Activated CD4-positive, alpha-beta T cell treated with anti-CD3 and anti-CD28 coated beads, Interleukin-2, amount 50 U/mL, for 24 hours (primary cell): ENCODE measurements at places on chromosomes 3 and 15.
A peak's percentile ranks its signal among the peaks of the same experiment; 100 is the strongest.

DNA sequence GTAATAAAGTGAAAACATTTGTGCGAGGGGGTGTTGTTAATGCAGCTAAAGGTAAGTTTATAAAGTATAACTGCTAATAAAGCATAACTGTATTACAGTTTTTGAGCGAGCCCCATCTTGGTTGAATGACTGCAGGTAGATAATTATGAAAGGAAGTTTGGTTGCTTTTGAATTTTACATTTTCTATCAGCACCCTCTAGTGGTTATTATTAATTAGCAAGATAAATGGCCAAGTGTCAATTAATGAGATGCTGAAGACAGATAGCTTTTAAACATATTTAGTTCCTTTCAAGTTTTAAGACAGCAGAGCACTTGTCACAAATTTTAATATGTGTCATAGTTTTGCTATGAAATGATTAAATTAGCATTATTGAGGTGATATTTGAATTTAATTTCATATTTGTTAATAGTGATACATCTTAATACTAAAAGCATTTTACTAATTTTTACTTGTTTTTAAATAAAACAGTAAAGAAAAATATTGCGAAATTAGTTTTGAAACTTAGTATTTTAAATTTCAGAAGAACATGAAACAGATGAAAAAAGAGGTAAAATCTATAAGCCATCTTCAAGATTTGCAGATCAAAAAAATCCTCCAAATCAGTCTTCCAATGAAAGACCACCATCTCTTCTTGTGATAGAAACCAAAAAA, 15.1 kb downstream of the U2SURP start:
- no peak for DNase-seq

DNA sequence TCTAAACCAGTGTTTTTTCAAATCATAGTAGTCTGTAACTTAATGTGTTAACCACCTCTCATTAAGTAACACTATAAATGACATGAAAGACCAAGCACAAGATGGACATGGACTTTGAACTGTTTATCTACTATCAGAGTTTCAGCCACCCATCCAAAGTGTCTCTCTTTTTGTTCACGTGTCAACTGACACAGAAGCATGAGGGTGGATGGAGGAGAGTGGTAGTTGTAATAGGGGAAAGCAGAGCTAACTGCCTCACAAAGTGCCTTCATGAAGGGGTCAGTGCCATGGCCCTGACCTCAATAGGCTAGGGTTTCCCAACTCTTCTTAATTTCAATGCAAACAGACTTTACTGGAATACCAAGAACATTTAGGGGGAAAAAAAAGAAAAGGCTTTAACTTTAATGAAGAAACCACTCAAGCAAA, 32.1 kb upstream of the TRPM7 start:
- no peak for DNase-seq

- DNase-seq = no peak
These were observed 204.2 kb upstream of the PROK2 start for GRCh38 chr3:71989165-71989564.

GRCh38 chr3:10008588-10009344, 17.5 kb upstream of the FANCD2 start:
- peak; percentile 54 for DNase-seq

GRCh38 chr15:40365016-40365415, 7.0 kb downstream of the DISP2 start:
- DNase-seq = no peak

- no peak for DNase-seq
These were observed 37.2 kb downstream of the BHLHE40 start for GRCh38 chr3:5016211-5017161.

- no peak for DNase-seq
These were observed 680 bp downstream of the POC1A start for GRCh38 chr3:52153389-52154096.

- DNase-seq = no peak
These were observed 241.8 kb upstream of the LRTM1 start for GRCh38 chr3:55169608-55170072.

DNA sequence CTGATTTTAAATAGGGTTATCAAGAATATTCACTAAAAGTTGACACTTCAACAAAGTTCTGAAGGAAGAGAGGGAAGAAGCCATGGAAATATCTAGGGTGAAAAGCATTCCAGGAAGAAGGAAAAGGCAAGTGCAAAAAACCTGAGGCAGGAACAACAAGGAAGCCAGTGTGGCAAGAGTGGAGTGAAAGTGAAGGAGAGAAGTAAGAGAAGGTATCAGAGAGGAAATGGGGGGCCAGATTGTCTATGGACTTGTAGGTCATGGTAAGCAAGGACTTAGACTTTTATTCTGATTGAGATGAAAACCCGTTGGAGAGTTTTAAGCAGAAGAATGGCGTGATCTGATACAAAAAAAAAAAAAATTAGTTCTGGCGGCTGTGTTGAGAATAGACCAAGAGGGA, 18.5 kb upstream of the ZNF609 start:
- DNase-seq = no peak

DNA sequence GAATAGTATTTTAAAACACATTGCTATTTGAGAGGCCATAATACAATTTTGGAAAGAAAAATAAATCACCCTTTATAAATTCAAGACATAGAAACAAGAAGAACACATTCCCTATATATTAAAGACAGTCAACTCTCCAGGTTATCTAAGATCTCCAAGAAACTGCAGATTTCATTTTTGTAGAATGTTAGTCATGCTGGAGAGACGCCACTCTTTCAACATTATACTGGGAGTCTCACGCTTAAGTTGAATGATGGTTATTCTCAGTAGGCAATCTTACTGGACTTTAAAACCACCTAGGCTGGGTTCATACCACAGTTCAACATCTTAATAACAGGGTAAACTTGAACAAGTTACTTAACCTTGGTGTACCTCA, 3.6 kb upstream of the CHRM5 start:
- DNase-seq = no peak

- DNase-seq = no peak
These were observed 3.9 kb upstream of the ATP11B start for GRCh38 chr3:182789371-182789770.

DNA sequence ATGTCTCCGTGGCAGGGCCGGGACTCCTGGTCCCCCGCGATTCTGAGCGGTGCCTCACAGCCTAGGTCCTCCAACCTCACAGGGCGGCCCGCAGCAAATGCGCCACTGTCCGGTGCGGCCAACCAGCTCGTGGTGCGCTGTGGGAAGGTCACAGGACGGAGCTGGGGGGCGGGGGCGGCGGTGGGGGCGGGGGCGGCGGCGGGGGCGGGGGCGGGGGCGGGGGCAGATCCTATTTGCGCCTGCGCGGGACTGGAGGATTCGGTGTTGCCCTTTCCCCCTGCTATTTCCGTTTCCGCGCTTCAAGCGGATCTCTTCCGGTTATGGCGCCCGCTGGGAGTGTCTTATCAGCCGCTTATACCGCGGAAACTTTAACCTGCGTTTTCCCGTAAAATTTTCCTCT, 106.7 kb upstream of the SNRPN start:
- DNase-seq = no peak

DNA sequence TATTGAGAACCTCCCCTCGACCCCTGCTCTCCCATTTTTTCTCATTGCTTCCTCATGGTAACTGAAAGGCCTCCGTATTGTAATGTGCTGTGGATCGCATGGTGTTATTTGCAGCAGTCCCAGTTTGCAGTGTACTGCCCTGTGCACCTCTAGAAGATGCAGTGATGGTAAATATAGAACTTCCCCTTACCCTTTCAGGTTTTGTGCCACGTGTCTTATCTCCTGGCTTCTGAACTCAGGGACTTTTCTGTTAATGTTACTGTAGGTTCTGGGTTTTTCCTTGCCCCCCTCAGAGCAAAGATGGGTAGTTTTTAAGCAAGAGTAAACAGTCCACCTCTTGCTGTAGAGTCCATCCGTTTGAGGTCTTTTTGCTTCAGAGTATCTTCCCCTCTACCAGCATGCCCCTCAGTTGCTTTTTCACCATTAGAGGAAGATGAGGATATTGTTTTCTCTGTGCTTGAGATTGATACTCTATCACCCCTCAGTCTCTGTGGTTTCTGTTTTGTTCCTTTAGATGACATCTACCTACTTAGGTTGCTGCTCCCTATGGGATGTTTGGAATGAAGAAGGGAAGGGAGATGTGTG, 22.4 kb downstream of the CHD2 start:
- no peak for DNase-seq

DNA sequence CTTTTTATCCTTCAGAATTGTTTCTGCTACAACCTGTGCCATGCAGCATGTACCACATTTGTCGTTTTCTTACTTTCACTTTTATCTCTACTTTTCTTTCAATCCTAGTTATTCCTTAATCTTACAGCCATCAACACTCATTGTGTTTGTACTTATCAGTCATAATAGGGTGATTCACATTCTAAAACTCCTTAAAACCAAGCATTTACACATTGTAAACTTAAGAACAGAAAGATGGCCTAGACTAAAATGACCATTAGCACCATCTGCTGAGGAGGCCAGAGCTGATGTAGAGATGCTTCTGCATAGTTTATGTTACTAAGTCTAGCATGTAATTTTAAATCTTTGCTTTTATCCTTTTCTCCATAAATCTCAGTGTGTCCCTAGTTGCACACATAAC, 25.5 kb downstream of the EIF2AK4 start:
- no peak for DNase-seq

DNA sequence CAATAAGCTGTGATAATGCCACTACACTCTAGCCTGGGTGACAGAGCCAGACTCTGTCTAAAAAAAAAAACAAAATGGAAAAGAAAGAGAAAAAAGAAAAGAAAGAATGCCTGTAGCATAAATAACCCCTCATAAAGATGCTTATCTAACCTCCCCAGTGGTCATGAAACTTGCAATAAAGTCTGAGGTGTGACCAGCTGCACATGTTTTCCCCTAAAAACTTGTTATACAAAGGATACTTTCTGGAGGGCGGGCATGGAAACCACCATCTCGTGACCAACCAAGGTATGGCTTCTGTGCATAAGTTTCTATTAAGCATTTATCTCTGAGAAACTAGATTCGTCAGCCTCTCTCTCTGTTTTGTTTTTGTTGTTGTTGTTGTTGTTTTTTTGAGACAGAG, 21.8 kb downstream of the CCDC32 start:
- DNase-seq = no peak

DNA sequence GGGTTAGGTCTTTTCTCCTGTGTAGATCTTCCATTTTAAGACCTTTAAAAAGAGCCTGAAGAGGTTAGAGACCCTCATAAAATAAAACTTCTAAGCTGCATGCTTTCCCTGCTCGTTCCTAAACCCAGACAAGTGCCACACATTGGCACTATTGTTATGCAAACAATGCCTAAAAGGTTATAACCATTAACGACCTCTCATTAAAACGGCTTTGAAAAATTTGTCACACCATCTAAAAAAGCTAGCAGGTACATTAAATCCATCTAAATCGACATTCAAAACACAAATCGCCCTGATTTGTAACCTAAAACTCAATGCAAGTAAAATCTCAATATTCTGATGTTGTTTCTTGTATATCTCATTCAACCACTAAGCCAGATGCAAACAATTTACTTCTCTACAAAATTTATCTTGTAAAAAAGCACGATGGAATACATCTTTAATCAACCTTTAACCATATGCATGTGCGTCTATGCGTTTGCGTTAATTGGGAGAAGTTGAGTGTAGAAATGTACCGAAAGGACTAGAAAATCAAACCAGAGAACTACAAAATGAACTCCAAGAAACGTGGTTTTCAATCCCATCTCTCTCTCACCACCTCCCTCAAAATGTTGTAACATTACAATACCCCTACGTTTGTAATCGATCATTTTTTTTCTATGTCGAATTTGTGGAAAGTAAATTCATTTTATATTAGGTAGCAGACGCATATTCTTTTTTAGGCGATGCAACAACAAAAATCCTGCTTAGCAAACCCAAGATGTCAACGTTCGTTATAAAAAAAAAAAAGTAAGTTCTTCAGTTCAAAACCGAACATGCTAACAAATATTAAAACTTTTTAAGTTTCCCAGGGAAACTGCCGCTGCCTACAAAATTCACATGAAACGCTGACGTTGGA, 1.2 kb downstream of the ALDH1A2 start:
- DNase-seq = no peak
